ENCODE measurements at places on chromosomes 5 and 9. TPM values are rescaled to one million over a fixed set of nuclear protein-coding genes. Genes with fewer than 3 reads are reported as not detected.

Gene ADAMTSL2
- total RNA-seq = 2.8 TPM

Gene PCDHGC5
- total RNA-seq = 0.71 TPM

DNA sequence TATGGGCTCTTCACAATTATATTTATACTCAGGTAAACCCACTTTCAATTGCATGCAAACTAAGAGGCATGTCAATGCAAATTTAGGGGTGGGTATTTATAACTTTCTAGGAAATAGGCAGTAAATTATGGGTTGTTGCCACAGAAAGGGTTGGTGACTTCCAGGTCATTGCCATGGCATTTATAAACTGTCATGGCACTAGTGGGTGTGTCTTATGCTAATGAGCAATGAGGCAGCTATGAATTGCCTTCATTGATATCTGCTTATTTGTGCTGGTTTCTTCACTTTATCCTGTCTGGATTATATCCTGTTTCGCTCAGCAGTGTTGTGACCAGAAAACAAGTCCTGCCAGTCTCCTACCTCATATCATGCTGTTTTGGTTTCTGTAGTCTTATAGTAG lies 597.3 kb upstream of the DAB2 start:
- no peak overlapping the region for H3K27ac ChIP-seq
- no peaks in the 10 kb centered on the region for H3K4me1 ChIP-seq

GRCh38 chr9:114367366-114367765 lies 20.4 kb downstream of the AKNA start:
- no peak overlapping the region for H3K4me3 ChIP-seq
- H3K27me3 ChIP-seq = no peaks in the 10 kb centered on the region
- peaks cover 11% of the 10 kb centered on the region for H3K4me1 ChIP-seq
- H3K36me3 ChIP-seq = peaks cover 39% of the 10 kb centered on the region
- DNase-seq = no peak
- peak overlapping the region; percentile 6 for H3K27ac ChIP-seq

GRCh38 chr9:79880626-79881025 lies 308.9 kb downstream of the TLE4 start:
- no peak overlapping the region for H3K4me3 ChIP-seq
- no peak overlapping the region for H3K27ac ChIP-seq
- H3K4me1 ChIP-seq = no peaks in the 10 kb centered on the region
- H3K36me3 ChIP-seq = no peaks in the 10 kb centered on the region
- no peaks in the 10 kb centered on the region for H3K27me3 ChIP-seq

GRCh38 chr5:81838307-81838906 lies 87.5 kb upstream of the SSBP2 start:
- H3K4me3 ChIP-seq = no peak overlapping the region
- H3K27ac ChIP-seq = no peak overlapping the region
- peaks cover 7% of the 10 kb centered on the region for H3K4me1 ChIP-seq
- DNase-seq = no peak
- H3K27me3 ChIP-seq = no peaks in the 10 kb centered on the region

- no peaks in the 10 kb centered on the region for H3K36me3 ChIP-seq
- DNase-seq = no peak
- H3K27ac ChIP-seq = no peak overlapping the region
Measured at GRCh38 chr9:91331849-91332248, 29.9 kb downstream of the AUH start.

DNA sequence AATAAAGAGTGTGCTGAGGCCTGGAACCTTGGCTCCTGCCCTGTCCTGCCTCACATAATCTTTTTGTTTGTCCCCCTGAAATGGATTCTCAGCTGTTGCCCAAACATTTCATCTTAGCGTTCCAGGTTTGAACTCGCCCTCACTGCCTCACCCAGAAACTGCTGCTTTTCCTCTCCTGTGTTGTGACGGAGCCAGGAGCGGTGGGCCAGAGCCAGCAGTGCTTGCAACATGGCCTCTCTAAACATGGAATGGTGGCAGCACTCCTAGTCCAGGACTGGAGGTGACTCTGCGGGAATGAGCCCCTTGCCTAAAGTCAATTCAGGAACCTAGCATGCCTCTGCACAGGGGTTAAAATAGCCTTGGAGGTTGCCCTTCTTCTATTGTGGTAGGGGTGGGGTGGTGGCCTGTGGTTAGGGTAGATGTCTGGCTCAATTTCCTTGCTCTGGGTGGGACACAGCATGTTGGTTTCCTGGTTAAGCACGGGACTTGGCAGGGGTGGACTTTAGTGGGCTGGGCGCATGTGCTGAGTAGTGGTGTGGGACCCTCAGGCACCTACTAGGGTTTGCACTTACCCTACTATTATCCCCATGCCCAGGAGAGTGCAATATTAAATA lies 101.6 kb downstream of the SLC25A46 start:
- H3K27ac ChIP-seq = no peak overlapping the region
- no peak for DNase-seq
- H3K4me1 ChIP-seq = peaks cover 11% of the 10 kb centered on the region
- no peaks in the 10 kb centered on the region for H3K36me3 ChIP-seq
- no peak overlapping the region for H3K4me3 ChIP-seq
- H3K27me3 ChIP-seq = no peaks in the 10 kb centered on the region
